ENCODE measurements at places on chromosomes 5 and 9.

- H3K36me3 ChIP-seq: no peaks in the 10 kb centered on the region
- H3K4me1 ChIP-seq: no peaks in the 10 kb centered on the region
- no peak overlapping the region for H3K4me3 ChIP-seq
- H3K27ac ChIP-seq: no peak overlapping the region
- no peaks in the 10 kb centered on the region for H3K27me3 ChIP-seq
These were observed 51.3 kb upstream of the ASTN2 start for GRCh38 chr9:117466111-117466510.

- H3K36me3 ChIP-seq: no peaks in the 10 kb centered on the region
- H3K4me3 ChIP-seq: peak overlapping the region; percentile 95
- no peaks in the 10 kb centered on the region for H3K27me3 ChIP-seq
- DNase-seq: no peak
- H3K4me1 ChIP-seq: peaks cover 58% of the 10 kb centered on the region
- peak overlapping the region; percentile 98 for H3K27ac ChIP-seq
These were observed 1.1 kb upstream of the ANP32B start for GRCh38 chr9:97981846-97982682.

DNA sequence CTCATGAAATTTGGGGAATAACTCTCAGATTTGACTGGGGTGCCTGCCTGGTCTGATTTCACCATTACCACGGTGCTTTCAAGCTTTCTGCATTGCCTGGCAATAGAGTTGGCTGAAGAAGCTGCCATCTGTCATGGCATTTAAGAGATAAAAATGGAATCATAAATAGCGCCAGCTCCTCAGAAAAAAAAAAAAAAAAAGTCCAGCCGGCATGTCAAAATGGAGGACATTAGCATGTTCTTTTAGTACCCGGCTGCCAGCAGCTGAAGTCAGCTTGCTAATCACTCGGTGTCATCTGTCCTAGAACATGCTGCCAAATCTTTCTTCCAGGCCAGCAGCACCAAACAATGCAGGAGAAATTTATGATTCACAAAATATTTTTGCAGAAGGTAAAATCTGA, 57.7 kb upstream of the CER1 start:
- no peak overlapping the region for H3K4me3 ChIP-seq
- DNase-seq: no peak
- H3K36me3 ChIP-seq: no peaks in the 10 kb centered on the region
- no peak overlapping the region for H3K27ac ChIP-seq
- H3K27me3 ChIP-seq: no peaks in the 10 kb centered on the region

DNA sequence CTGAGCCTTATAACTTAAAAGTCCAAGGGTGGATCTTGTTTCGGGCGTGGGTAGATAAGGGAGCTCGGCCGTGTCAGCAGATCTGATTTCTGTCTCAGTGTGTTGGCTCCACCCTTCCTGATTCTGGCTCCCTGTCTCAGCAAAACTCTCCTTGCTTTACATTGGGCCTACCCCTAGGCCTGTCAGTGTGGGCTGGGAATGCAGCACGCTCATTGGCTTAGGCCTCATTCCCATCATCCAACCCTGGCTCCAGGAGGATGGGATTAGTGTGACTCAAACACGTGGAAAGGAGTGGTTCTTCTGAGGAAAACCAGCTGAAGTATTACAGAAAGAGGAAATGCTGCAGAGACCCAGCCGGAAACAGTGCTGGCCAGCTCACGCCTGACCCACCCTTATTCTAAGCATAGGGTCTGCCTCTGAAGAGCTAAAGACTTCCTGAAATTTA, 59.9 kb downstream of the ZFAND5 start:
- H3K4me3 ChIP-seq: no peak overlapping the region
- no peak overlapping the region for H3K27ac ChIP-seq
- no peaks in the 10 kb centered on the region for H3K36me3 ChIP-seq
- H3K4me1 ChIP-seq: peaks cover 12% of the 10 kb centered on the region
- H3K27me3 ChIP-seq: no peaks in the 10 kb centered on the region

GRCh38 chr9:135167849-135168655, 80.6 kb downstream of the OLFM1 start:
- H3K36me3 ChIP-seq: no peaks in the 10 kb centered on the region
- no peak overlapping the region for H3K27ac ChIP-seq
- DNase-seq: no peak
- no peak overlapping the region for H3K4me3 ChIP-seq

GRCh38 chr5:172644266-172644665, 3.2 kb downstream of the NEURL1B start:
- H3K4me1 ChIP-seq: peaks cover 13% of the 10 kb centered on the region
- H3K36me3 ChIP-seq: peaks cover 21% of the 10 kb centered on the region
- H3K27ac ChIP-seq: peak overlapping the region; percentile 93
- DNase-seq: no peak
- H3K4me3 ChIP-seq: peak overlapping the region; percentile 95
- no peaks in the 10 kb centered on the region for H3K27me3 ChIP-seq

GRCh38 chr5:151087486-151087885, 6.7 kb upstream of the TNIP1 start:
- H3K36me3 ChIP-seq: no peaks in the 10 kb centered on the region

- no peaks in the 10 kb centered on the region for H3K36me3 ChIP-seq
- H3K27me3 ChIP-seq: no peaks in the 10 kb centered on the region
- H3K4me1 ChIP-seq: peaks cover 6% of the 10 kb centered on the region
- no peak overlapping the region for H3K4me3 ChIP-seq
- no peak overlapping the region for H3K27ac ChIP-seq
These were observed 18.5 kb upstream of the TCERG1 start for GRCh38 chr5:146428658-146429057.

GRCh38 chr9:136539427-136540421, 6.1 kb downstream of the NOTCH1 start:
- no peaks in the 10 kb centered on the region for H3K27me3 ChIP-seq
- no peaks in the 10 kb centered on the region for H3K36me3 ChIP-seq
- peaks cover 97% of the 10 kb centered on the region for H3K4me1 ChIP-seq
- DNase-seq: peak; percentile 86
- H3K4me3 ChIP-seq: peak overlapping the region; percentile 5
- peak overlapping the region; percentile 90 for H3K27ac ChIP-seq

DNA sequence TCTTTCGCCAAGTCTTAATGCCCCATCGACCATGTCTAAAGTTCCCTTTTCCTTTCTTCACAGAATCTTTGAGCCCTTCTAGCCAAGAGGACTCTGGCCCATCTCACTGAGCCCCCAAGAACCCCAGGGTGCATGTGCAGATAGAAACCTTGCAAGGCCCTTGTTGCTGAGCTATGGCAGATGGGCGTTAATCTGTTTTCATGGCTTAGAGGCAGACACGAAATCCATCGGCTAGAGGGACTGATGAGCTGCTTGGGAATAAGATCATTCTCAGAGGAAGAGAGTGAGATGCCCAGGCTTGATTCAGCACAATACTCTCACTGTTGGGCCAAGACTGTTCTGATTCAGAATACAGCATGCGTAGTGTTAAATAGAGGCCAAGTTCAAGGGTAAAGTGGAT, 262.5 kb upstream of the C9orf72 start:
- no peak overlapping the region for H3K4me3 ChIP-seq
- no peak for DNase-seq
- H3K27ac ChIP-seq: no peak overlapping the region
- H3K4me1 ChIP-seq: no peaks in the 10 kb centered on the region
- no peaks in the 10 kb centered on the region for H3K36me3 ChIP-seq

GRCh38 chr5:97525780-97526179, 342.7 kb upstream of the RIOK2 start:
- DNase-seq: no peak
- H3K27ac ChIP-seq: no peak overlapping the region
- no peaks in the 10 kb centered on the region for H3K4me1 ChIP-seq
- no peak overlapping the region for H3K4me3 ChIP-seq
- H3K36me3 ChIP-seq: no peaks in the 10 kb centered on the region
- H3K27me3 ChIP-seq: no peaks in the 10 kb centered on the region

- no peak overlapping the region for H3K27ac ChIP-seq
- DNase-seq: no peak
- no peak overlapping the region for H3K4me3 ChIP-seq
- H3K36me3 ChIP-seq: no peaks in the 10 kb centered on the region
- peaks cover 12% of the 10 kb centered on the region for H3K4me1 ChIP-seq
These were observed 12.4 kb downstream of the RAPGEF6 start for GRCh38 chr5:131622633-131623032.

GRCh38 chr9:129989362-129989708, 53.7 kb downstream of the FNBP1 start:
- H3K4me3 ChIP-seq: no peak overlapping the region
- DNase-seq: no peak
- H3K27me3 ChIP-seq: no peaks in the 10 kb centered on the region
- H3K36me3 ChIP-seq: no peaks in the 10 kb centered on the region
- peaks cover 46% of the 10 kb centered on the region for H3K4me1 ChIP-seq
- H3K27ac ChIP-seq: peak overlapping the region; percentile 64

DNA sequence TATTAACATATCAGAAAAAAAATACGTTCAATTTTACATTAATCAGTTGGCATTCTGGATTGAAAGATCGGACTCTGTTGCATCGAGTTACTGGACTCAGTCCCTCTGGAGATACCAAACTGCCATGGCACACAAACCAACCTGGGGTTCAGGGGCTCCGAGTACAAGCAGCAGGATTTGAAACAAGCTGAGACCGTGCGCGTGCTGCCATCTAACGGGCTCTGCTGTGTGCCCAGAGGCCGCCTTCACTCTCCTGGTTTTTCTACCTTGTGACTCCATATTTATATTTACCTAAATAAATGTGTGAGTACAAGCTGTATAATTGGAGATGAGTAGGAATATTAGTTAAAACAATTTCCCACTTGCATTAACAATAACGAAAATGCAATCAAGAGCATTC, 48.2 kb downstream of the ANXA1 start:
- no peak overlapping the region for H3K27ac ChIP-seq
- no peaks in the 10 kb centered on the region for H3K27me3 ChIP-seq
- H3K4me3 ChIP-seq: no peak overlapping the region
- H3K4me1 ChIP-seq: no peaks in the 10 kb centered on the region
- DNase-seq: no peak
- H3K36me3 ChIP-seq: no peaks in the 10 kb centered on the region

GRCh38 chr5:171957591-171958251, 48.7 kb downstream of the FBXW11 start:
- DNase-seq: no peak
- peak overlapping the region; percentile 52 for H3K27ac ChIP-seq
- peaks cover 50% of the 10 kb centered on the region for H3K4me1 ChIP-seq
- no peak overlapping the region for H3K4me3 ChIP-seq

- no peak overlapping the region for H3K27ac ChIP-seq
- no peaks in the 10 kb centered on the region for H3K36me3 ChIP-seq
- no peak for DNase-seq
- peaks cover 22% of the 10 kb centered on the region for H3K4me1 ChIP-seq
These were observed 283.4 kb downstream of the GADD45G start for GRCh38 chr9:89888233-89888632.

DNA sequence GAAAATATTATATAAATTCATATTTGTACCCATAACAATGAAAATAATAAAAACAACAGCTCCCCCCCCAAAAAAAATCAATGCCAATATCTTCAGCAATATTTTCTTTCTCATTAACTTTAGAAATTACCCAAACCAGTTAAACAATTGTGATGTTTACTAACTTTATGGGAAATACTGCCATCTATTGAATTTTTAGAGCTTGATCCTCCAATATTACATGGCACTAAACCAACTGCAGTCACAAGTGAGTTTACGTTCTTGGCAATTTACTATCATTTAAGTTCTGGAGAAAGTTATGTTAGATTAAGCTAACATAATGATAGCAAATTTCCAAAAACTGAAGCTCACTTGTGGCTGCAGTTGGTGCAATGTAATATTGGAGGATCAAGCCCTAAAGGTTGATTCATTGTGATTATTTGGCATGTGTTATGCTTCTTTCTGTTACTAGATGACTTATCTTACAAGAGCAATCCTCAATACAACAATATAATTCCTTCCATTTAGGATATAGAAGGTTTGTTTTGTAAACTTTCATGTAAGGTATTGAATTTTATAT, 379.5 kb downstream of the CDH18 start:
- H3K27me3 ChIP-seq: no peaks in the 10 kb centered on the region
- H3K27ac ChIP-seq: no peak overlapping the region
- no peak for DNase-seq
- H3K36me3 ChIP-seq: no peaks in the 10 kb centered on the region
- no peak overlapping the region for H3K4me3 ChIP-seq
- H3K4me1 ChIP-seq: no peaks in the 10 kb centered on the region

DNA sequence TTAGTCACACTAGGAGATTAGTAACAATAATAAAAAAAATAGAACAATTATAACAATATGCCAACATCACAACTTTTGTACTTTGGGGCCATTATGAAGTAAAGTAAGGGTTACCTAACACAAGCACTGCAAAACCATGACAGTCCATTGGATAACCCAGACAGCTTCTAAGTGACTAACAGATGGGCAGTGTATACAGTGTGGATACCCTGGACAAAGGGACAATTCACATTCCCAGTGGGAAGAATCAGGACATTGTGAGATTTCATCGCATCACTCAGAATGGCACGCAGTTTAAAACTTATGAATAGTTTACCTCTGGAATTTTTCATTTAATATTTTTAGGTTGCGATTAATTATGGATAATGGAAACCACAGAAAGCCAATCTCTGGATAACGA, 45.6 kb upstream of the JADE2 start:
- no peak for DNase-seq
- H3K27ac ChIP-seq: no peak overlapping the region
- no peaks in the 10 kb centered on the region for H3K27me3 ChIP-seq
- H3K36me3 ChIP-seq: no peaks in the 10 kb centered on the region
- no peaks in the 10 kb centered on the region for H3K4me1 ChIP-seq

DNA sequence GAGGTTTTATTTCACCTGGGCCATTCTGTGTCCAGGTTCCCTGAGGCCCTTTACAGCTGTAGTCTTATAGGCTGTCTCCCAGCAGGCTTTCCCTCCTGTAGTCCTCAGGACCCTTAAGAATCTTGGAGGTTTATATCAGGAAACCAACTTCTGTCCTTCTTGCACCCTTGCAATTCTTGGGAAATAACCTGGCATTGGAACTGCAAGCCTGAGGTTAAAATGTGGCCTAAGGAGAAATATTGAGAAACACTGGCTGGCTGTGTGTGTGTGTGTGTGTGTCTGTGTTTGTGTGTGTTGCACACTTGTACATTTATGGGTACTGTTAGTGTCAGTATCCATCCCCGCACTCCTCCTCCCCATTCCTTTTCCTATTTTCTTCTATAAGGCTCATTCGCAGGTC, 168.9 kb downstream of the PAPPA start:
- H3K36me3 ChIP-seq: no peaks in the 10 kb centered on the region
- no peak overlapping the region for H3K27ac ChIP-seq
- no peaks in the 10 kb centered on the region for H3K27me3 ChIP-seq
- no peak overlapping the region for H3K4me3 ChIP-seq
- DNase-seq: no peak

GRCh38 chr9:133499132-133499891, 20.4 kb upstream of the SLC2A6 start:
- H3K36me3 ChIP-seq: no peaks in the 10 kb centered on the region
- H3K27me3 ChIP-seq: no peaks in the 10 kb centered on the region
- H3K4me1 ChIP-seq: no peaks in the 10 kb centered on the region
- no peak overlapping the region for H3K4me3 ChIP-seq
- H3K27ac ChIP-seq: no peak overlapping the region

- no peaks in the 10 kb centered on the region for H3K36me3 ChIP-seq
- peaks cover 11% of the 10 kb centered on the region for H3K4me1 ChIP-seq
- H3K4me3 ChIP-seq: no peak overlapping the region
- H3K27me3 ChIP-seq: no peaks in the 10 kb centered on the region
These were observed 181.2 kb downstream of the MACROH2A1 start for GRCh38 chr5:135217669-135218485.
